ENCODE measurements at places on chromosomes 1 and 21. TPM values are rescaled to one million over a fixed set of nuclear protein-coding genes. Genes with fewer than 3 reads are reported as not detected.

Gene EVA1C
- total RNA-seq, result 2.5 TPM

Gene HSD3B1
- total RNA-seq, result not detected

Gene FCRL1
- total RNA-seq, result not detected

Gene FMOD
- not detected for total RNA-seq

Gene SLC1A7
- not detected for total RNA-seq
